ENCODE measurements at places on chromosomes 7 and 10.

DNA sequence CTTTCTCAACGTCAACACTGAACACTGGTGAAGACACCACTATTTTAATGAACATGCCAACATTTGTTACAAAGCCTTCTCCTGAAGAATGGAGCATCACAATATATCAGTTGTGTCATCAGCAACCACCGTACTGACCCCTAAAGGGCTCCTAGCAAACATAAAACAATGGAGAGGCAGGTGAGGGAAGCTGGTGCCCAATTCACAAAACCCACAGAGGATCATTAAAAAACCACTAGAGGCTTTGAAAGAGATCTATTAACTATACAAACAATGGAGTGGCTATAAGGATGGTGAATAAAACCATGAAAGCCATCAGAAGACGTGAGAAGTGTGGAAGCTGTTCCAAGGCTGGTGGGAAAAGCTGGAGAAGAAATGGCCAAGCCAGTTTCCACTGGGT is 150.8 kb downstream of the FAM107B start:
- DNase-seq: no peak
- no peak overlapping the region for H3K27ac ChIP-seq
- no peak overlapping the region for H3K4me3 ChIP-seq
- no peaks in the 10 kb centered on the region for H3K36me3 ChIP-seq
- H3K4me1 ChIP-seq: peaks cover 6% of the 10 kb centered on the region
- no peaks in the 10 kb centered on the region for H3K27me3 ChIP-seq

GRCh38 chr10:62079885-62080559 is 178.5 kb downstream of the ARID5B start:
- H3K36me3 ChIP-seq: peaks cover 31% of the 10 kb centered on the region
- peak; percentile 88 for DNase-seq
- H3K4me3 ChIP-seq: peak overlapping the region; percentile 18
- H3K4me1 ChIP-seq: peaks cover 75% of the 10 kb centered on the region
- H3K27me3 ChIP-seq: no peaks in the 10 kb centered on the region
- H3K27ac ChIP-seq: peak overlapping the region; percentile 91

DNA sequence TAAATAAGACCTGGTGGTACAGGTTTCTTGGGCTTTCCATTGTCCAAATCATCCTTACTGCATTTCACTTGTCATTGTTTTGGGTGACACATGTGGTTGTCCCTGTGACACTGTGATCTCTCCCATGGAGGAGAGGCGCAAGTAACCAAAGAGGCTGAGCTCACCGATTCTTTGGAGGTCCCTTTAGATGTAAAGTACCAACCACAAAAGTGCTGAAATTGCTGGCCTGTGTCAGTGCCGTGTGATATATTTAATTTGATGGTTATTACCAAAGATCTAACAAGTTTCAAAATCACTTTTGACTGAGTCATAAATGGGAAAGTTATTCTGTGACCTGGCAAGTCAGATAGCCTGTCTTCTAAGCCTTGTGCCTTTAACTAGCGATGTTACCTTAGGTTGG is 19.4 kb downstream of the MCM10 start:
- no peaks in the 10 kb centered on the region for H3K27me3 ChIP-seq
- no peak overlapping the region for H3K4me3 ChIP-seq
- H3K4me1 ChIP-seq: no peaks in the 10 kb centered on the region
- no peaks in the 10 kb centered on the region for H3K36me3 ChIP-seq

GRCh38 chr7:40899636-40900507 is 765.1 kb downstream of the SUGCT start:
- H3K36me3 ChIP-seq: no peaks in the 10 kb centered on the region
- DNase-seq: no peak
- H3K4me3 ChIP-seq: no peak overlapping the region
- H3K27ac ChIP-seq: no peak overlapping the region
- no peaks in the 10 kb centered on the region for H3K4me1 ChIP-seq
- H3K27me3 ChIP-seq: no peaks in the 10 kb centered on the region

GRCh38 chr10:97188261-97188711 is 2.5 kb upstream of the SLIT1 start:
- no peak overlapping the region for H3K4me3 ChIP-seq
- no peak overlapping the region for H3K27ac ChIP-seq
- no peak for DNase-seq
- peaks cover 6% of the 10 kb centered on the region for H3K27me3 ChIP-seq
- peaks cover 17% of the 10 kb centered on the region for H3K4me1 ChIP-seq

- H3K4me1 ChIP-seq: no peaks in the 10 kb centered on the region
- H3K4me3 ChIP-seq: no peak overlapping the region
- DNase-seq: no peak
- H3K27me3 ChIP-seq: no peaks in the 10 kb centered on the region
- H3K27ac ChIP-seq: no peak overlapping the region
Observed at GRCh38 chr10:398954-399353, 263.7 kb downstream of the ZMYND11 start.

- H3K36me3 ChIP-seq: no peaks in the 10 kb centered on the region
- peaks cover 25% of the 10 kb centered on the region for H3K4me1 ChIP-seq
- no peak overlapping the region for H3K27ac ChIP-seq
- H3K27me3 ChIP-seq: peaks cover 39% of the 10 kb centered on the region
Observed at GRCh38 chr7:91266067-91266688, 1.9 kb downstream of the FZD1 start.

- H3K27me3 ChIP-seq: no peaks in the 10 kb centered on the region
- no peaks in the 10 kb centered on the region for H3K36me3 ChIP-seq
- H3K4me1 ChIP-seq: peaks cover 43% of the 10 kb centered on the region
- no peak for DNase-seq
Observed at GRCh38 chr10:1483826-1484225, 253.5 kb downstream of the ADARB2 start.

DNA sequence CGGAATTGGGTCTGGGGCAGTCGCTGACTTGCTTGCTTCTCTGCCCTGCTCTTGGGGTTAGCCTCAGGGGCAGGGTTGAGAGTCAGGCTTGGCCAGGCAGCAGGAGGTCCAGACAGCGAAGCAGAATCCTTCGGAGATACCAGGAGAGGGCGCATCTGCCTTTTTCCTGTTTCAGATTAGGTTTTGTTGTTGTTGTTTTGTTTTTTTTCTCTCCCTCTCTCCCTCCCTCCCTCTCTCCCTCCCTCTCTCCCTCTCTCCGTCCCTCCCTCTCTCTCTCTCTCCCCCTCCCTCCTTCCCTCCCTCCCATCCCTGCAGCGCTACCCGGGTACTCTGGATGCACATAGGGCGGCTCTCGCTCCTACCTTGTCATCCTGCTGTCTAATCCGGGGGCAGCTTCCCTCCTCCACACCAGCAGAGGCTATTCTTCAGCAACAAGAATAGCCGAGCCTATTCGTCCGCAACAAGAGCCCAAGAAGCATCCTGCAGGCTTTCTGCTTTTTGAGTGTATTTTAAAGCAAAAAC is 758 bp upstream of the OPTN start:
- H3K4me3 ChIP-seq: peak overlapping the region; percentile 89
- H3K4me1 ChIP-seq: peaks cover 3% of the 10 kb centered on the region
- peak; percentile 68 for DNase-seq
- peak overlapping the region; percentile 70 for H3K27ac ChIP-seq
- no peaks in the 10 kb centered on the region for H3K27me3 ChIP-seq
- H3K36me3 ChIP-seq: peaks cover 3% of the 10 kb centered on the region

GRCh38 chr7:44891372-44891771 is 6.0 kb upstream of the PURB start:
- no peaks in the 10 kb centered on the region for H3K36me3 ChIP-seq
- H3K27ac ChIP-seq: no peak overlapping the region
- no peaks in the 10 kb centered on the region for H3K27me3 ChIP-seq
- DNase-seq: no peak
- H3K4me1 ChIP-seq: no peaks in the 10 kb centered on the region

GRCh38 chr10:71696628-71697326 is 22.8 kb downstream of the C10orf105 start:
- peaks cover 39% of the 10 kb centered on the region for H3K4me1 ChIP-seq
- no peaks in the 10 kb centered on the region for H3K27me3 ChIP-seq
- DNase-seq: peak; percentile 69
- H3K4me3 ChIP-seq: no peak overlapping the region
- H3K36me3 ChIP-seq: no peaks in the 10 kb centered on the region
- no peak overlapping the region for H3K27ac ChIP-seq

DNA sequence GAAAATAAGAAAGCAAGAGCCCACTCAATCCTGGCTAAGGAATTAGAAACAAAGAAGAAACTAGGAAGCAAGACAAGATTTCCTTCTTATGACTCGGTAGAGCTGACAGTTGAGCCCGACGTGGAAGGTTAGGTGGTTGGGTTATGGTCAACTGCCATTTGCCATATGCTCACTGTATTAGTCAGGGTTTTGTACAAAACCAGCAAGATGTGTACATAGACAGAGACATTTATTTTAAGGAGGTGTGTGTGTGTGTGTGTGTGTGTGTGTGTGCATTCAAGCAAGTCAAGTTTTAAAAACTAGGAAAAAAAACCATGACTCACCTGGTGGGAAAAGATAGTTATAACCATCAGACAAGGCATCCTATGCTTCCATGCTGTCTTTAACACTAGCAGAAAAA is 158.5 kb downstream of the VPS50 start:
- no peak for DNase-seq
- no peaks in the 10 kb centered on the region for H3K36me3 ChIP-seq
- H3K27me3 ChIP-seq: no peaks in the 10 kb centered on the region
- H3K4me1 ChIP-seq: no peaks in the 10 kb centered on the region
- H3K27ac ChIP-seq: no peak overlapping the region

DNA sequence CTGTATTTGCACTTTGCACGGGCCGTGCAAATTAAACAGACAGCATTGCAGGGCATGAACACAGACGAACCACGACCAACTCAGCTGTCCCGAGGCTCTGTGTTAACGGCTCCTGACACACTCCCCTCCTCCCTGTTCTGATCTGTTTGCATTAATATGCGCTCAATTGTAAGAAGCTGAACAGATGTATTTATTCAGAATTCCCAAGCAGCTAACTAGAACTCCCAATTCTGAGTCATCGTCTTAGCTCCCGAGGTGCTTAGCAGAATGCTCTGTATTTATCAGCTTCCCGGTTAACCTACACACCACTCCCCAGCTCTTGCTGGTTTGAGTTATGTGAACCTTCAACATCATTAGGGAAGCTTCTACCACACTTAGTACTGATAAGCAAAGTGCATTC is 286.4 kb downstream of the PTPRN2 start:
- no peaks in the 10 kb centered on the region for H3K27me3 ChIP-seq
- H3K4me1 ChIP-seq: no peaks in the 10 kb centered on the region
- H3K27ac ChIP-seq: no peak overlapping the region
- no peaks in the 10 kb centered on the region for H3K36me3 ChIP-seq

GRCh38 chr10:66680886-66681285 is 244.9 kb upstream of the LRRTM3 start:
- H3K4me1 ChIP-seq: no peaks in the 10 kb centered on the region
- H3K36me3 ChIP-seq: no peaks in the 10 kb centered on the region
- H3K27me3 ChIP-seq: no peaks in the 10 kb centered on the region
- no peak overlapping the region for H3K4me3 ChIP-seq
- H3K27ac ChIP-seq: no peak overlapping the region

GRCh38 chr7:3616306-3616705 is 315.3 kb downstream of the SDK1 start:
- H3K27me3 ChIP-seq: no peaks in the 10 kb centered on the region
- H3K27ac ChIP-seq: no peak overlapping the region
- DNase-seq: no peak
- no peak overlapping the region for H3K4me3 ChIP-seq

- no peak for DNase-seq
- H3K36me3 ChIP-seq: no peaks in the 10 kb centered on the region
- no peaks in the 10 kb centered on the region for H3K4me1 ChIP-seq
- no peak overlapping the region for H3K4me3 ChIP-seq
- H3K27me3 ChIP-seq: no peaks in the 10 kb centered on the region
Observed at GRCh38 chr10:2335626-2336025, 598.3 kb upstream of the ADARB2 start.

- H3K36me3 ChIP-seq: no peaks in the 10 kb centered on the region
- no peak for DNase-seq
- no peaks in the 10 kb centered on the region for H3K27me3 ChIP-seq
- no peak overlapping the region for H3K4me3 ChIP-seq
- no peak overlapping the region for H3K27ac ChIP-seq
Observed at GRCh38 chr10:117400329-117400728, 25.1 kb upstream of the PDZD8 start.

GRCh38 chr10:6053816-6054631 is 8.1 kb downstream of the IL2RA start:
- peak; percentile 54 for DNase-seq
- H3K27me3 ChIP-seq: no peaks in the 10 kb centered on the region
- no peak overlapping the region for H3K4me3 ChIP-seq

DNA sequence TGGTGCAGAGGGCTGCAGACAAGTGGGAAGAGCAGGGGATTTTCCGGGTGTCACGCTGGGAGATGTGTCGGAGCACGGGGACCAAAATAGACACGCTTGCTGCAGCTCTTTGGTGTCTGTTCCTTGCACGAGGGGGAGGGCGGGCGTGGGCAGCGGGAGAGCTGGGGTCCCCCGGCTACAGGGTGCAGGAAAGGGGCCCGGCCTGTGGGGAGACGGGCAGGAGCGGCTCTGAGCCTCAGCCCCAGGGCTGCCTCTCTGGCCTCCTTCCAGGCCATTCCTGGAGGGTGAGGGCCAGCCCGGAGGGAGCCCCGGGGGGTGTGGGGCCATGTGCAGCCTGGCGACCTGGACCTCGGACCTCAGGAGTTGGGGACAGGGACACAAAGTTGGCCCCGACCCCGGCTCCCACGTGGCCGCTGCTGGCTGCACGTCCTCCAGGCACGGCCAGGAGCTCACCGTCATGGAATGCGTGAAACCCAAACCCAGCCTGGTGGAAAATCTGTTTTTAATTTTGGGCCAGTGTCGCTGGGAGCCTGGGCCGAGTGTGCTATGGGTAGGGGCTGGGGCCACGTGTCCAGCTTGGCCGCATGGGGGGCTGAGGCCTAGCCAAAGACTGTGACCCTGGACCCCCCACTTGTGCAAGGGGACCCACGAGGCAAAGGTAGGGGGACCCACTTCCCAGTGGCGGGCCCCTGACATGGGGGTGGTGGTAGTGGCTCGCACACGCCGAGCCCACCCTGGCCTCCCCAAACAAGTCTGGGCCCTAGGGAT is 6.6 kb downstream of the TTYH3 start:
- H3K4me3 ChIP-seq: no peak overlapping the region
- peak overlapping the region; percentile 71 for H3K27ac ChIP-seq
- no peaks in the 10 kb centered on the region for H3K27me3 ChIP-seq
- no peak for DNase-seq
- H3K36me3 ChIP-seq: no peaks in the 10 kb centered on the region

- H3K27ac ChIP-seq: no peak overlapping the region
- no peaks in the 10 kb centered on the region for H3K36me3 ChIP-seq
- no peaks in the 10 kb centered on the region for H3K4me1 ChIP-seq
- H3K27me3 ChIP-seq: no peaks in the 10 kb centered on the region
- H3K4me3 ChIP-seq: no peak overlapping the region
Observed at GRCh38 chr10:11748866-11749265, 6.7 kb downstream of the ECHDC3 start.

DNA sequence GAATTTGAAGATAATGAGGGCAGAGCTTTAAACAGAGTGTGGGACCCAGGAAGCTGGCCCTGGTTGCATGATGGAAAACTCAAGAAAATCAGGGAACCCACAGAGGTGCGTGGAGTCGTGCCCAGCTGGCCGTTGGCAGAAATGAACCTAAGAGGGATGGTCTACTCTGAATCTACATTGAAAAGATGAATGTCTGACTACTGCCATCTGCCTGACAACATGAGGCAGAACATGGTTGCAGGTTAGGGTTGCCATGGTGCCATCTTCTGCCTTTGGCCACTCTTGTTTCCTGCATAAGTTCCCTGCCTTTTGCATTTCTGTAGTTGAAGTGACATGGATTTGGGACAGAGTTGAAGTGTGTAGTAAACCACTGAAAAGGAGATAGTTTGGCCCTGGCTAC is 138.5 kb upstream of the COBL start:
- H3K4me3 ChIP-seq: no peak overlapping the region
- DNase-seq: no peak
- H3K4me1 ChIP-seq: no peaks in the 10 kb centered on the region
- H3K36me3 ChIP-seq: no peaks in the 10 kb centered on the region

All from B cell (primary cell).